Brain microvascular endothelial cell (primary cell): ENCODE measurements at places on chromosomes 12 and 14.
A peak's percentile ranks its signal among the peaks of the same experiment; 100 is the strongest.

GRCh38 chr12:29499235-29499634 is 1.7 kb upstream of the OVCH1 start:
- DNase-seq = no peak

GRCh38 chr14:62592877-62593276 is 452.4 kb downstream of the KCNH5 start:
- DNase-seq = no peak

GRCh38 chr14:45070215-45070614 is 13.7 kb upstream of the PRPF39 start:
- no peak for DNase-seq

DNA sequence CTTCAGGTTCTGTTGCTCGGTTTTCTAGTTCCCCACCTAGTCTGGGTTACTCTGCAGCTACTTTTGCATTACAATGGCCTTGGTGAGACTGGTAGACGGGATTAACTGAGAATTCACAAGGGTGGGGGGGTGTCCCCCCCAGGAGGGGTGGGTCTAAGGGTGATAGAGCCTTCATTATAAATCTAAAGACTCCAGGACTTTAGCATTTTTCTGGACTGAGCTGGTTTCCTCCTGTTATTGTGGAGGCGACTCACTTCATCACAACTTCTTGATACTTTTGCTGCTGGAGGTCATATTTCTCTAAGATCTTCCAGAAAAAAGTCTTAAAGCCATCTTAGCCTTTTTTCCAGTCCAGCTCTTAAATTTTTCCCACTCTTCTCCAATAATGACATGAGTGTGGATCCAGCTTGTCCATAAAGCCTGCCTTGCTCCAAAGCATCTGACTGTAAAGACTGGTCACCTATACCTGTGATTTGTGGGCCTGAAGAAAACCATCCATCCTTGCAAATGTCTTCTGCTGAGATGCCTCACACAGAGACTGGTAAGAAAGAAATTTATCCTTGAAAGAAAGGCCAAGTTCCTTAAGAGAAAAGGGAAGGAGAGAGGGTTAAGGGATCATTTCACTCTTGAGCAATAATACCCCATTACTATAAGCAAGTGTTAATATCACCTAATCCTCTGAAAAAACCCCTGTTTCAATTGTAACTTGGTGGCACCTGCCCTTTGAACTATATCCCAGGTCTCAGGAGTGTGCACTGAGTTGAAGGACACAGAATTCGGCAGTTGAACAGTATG is 19.7 kb upstream of the SLC2A14 start:
- no peak for DNase-seq

DNA sequence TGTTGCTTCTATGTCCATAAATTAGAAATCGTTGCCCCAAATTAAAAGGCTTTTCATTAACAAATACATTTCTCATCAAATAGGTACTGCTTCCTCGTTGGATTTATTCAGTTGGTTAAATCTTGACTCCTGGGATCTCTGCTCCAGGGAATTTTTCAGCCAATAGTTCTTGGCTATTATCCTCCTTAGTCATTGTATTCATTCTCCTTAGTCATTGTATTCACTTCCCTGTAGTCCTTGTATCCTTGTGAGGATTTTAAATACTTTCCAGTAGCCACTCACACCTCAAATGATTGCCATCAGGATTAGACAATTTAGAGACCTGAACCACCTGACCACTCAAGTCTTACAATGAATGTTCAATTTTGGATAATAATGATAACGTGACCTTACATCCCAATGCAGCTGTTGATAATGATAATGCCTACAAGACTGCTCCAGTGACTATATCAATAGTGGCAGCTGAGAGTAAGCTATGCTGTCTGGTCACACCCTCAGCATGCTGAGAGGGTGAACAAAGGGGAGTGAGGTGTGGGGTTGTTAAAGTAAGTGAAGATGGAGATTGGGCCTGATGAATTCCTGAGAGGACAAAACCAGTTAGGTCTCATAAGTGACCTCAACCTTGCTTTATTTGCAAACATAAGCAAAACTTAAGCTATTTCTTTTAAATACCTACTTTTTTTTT is 193.7 kb upstream of the RTL1 start:
- no peak for DNase-seq

- no peak for DNase-seq
Observed at GRCh38 chr12:78898416-78898815, 33.8 kb downstream of the SYT1 start.

DNA sequence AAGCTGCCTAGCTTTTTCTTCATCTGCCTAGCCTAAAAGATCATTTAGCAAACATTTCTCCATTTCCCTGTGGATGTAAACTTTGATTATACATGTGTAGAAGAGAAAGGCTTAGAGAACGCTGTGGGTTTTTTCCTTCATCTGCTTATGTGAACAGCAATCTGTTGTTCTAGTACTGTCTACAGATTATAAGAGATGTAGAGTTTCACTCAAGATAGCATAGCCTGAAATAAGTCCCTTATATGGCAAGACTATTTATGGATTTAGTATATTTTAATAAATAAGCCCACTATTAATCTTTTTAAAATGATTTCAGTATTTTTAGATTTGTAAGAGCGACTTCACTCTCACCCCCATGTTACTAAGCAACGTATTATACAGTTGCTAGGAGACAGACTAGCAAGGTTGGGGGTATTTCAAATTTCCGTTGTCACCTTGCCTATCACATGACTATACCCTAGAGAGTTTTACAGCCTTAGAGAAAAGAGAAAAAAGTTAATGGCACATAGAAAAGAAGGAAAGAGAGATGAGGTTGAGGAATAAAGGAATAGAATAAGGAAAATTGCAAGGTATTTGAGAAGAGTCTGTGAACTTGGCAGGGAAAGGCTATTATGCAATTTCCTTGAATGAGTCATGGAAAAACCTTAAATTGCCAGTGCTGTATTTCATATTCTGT is 12.2 kb upstream of the TUBA1A start:
- DNase-seq = peak; percentile 50

- peak; percentile 53 for DNase-seq
Observed at GRCh38 chr12:113727651-113728061, 238.5 kb downstream of the RBM19 start.

- no peak for DNase-seq
Observed at GRCh38 chr12:107241411-107241810, 148.1 kb upstream of the CRY1 start.

DNA sequence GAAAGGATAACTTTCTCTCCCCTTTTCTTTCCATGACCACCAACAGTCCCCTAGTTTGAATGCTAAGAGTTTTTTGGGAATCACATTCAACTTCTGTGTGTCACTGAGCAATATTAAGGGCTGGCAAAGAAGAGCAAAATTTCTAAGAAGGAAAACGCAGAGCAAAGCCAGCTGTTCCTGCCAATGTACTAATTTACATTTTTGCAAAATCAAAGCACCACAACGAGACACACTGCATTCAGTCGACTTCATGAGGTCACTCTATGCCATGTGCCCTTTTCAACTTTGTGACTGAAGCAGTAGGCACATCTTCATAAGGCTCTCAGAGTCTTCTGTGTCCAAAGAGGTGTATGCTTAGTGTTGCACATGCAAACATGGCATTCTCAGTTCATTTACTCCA is 66.4 kb downstream of the PTPRR start:
- no peak for DNase-seq

GRCh38 chr12:19398376-19399363 is 40.6 kb upstream of the AEBP2 start:
- no peak for DNase-seq

- DNase-seq = no peak
Observed at GRCh38 chr14:64440494-64440893, 24.8 kb upstream of the AKAP5 start.
